ENCODE measurements at places on chromosomes 11 and 22. TPM values are rescaled to one million over a fixed set of nuclear protein-coding genes. Genes with fewer than 3 reads are reported as not detected.

GRCh38 chr11:62705413-62705812 is 1.8 kb downstream of the BSCL2 start:
- DNase-seq = no peak

DNA sequence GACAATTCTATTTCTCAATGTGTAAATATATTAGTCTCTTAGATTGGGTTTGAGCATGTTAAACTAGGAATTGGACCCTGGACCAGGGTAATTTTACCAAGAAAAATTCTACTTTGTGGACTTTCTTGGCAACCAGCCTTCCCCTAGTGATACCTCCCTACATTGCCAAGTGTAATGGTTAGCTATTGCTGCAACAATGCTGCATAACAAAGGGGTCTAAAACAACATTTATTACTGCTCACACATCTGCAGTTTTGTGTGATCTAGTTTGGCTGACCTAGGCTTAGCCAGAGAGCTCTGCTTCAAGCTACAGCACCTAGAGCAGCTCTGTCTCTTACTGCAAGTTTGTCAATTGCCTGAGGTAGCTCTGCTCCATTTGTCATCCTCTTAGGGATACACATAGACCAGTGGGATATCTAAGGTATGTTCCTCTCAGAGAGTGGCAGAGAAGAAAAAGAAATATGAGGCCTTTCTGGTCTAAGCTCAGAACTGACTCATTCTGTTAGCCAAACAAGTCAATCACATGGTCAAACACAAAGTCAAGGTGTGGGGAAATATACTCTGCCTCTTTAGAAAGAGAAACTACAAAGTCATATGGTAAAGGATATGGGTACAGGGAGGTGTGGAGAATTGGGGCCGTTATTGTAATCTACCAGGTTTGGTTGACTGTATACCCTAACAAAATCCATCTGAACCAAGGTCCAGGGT is 2.0 kb upstream of the LAYN start:
- DNase-seq = no peak

GRCh38 chr22:45537734-45538181 is 35.1 kb downstream of the FBLN1 start:
- DNase-seq = no peak

GLYATL2 gene
- total RNA-seq = 2.3 TPM
